ENCODE measurements at places on chromosomes 2 and 18. TPM values are rescaled to one million over a fixed set of nuclear protein-coding genes. Genes with fewer than 3 reads are reported as not detected.

GRCh38 chr2:16728351-16729136 lies 62.9 kb upstream of the CYRIA start:
- no peaks in the 10 kb centered on the region for H3K27me3 ChIP-seq
- no peaks in the 10 kb centered on the region for H3K36me3 ChIP-seq
- H3K4me3 ChIP-seq = no peak overlapping the region
- H3K27ac ChIP-seq = peak overlapping the region; percentile 64

Gene FOXI3
- total RNA-seq = not detected

Gene ADD2
- 0.85 TPM for total RNA-seq

DNA sequence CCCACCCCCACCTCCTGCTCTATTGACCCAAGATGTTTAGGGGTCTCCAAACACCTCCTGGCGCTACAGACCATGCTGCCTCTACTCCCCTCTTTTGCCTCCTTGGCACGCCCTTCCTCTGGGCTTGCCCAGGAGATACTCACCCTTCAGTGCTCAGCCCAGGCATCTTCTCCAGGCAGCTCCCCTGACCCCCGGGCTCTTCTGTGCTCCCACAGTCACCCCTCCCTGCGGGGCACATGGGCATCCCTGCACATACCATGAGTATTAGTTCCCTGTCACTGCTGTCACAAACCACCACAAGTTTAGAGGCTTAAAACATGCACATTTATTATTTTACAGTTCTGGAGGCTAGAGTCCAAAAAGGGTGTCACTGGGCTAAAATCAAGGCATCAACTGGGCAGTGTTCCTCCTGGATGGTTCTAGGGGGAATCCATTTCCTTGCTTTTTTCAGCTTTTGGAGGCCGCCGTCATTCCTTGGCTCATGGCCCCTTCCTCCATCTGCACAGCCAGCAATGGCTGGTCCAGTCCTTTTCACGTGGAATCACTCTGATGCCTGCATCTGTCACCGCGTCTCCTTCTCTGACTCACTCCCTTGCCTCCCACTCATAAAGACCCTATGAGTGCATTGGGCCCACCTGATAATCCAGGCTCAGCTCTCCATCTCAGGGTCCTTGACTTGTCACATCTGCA lies 230.4 kb upstream of the COPS8 start:
- peaks cover 18% of the 10 kb centered on the region for H3K4me1 ChIP-seq
- H3K27me3 ChIP-seq = no peaks in the 10 kb centered on the region
- no peak overlapping the region for H3K27ac ChIP-seq
- no peak for DNase-seq
- no peak overlapping the region for H3K4me3 ChIP-seq

- DNase-seq = no peak
- peak overlapping the region; percentile 24 for H3K27ac ChIP-seq
- no peaks in the 10 kb centered on the region for H3K27me3 ChIP-seq
- H3K36me3 ChIP-seq = no peaks in the 10 kb centered on the region
- peak overlapping the region; percentile 58 for H3K4me3 ChIP-seq
Observed at GRCh38 chr2:222290736-222291484, 7.9 kb downstream of the PAX3 start.

- H3K27ac ChIP-seq = peak overlapping the region; percentile 8
- no peaks in the 10 kb centered on the region for H3K27me3 ChIP-seq
- peak; percentile 83 for DNase-seq
- H3K36me3 ChIP-seq = no peaks in the 10 kb centered on the region
Observed at GRCh38 chr2:20525041-20526035, 78.5 kb downstream of the RHOB start.

DNA sequence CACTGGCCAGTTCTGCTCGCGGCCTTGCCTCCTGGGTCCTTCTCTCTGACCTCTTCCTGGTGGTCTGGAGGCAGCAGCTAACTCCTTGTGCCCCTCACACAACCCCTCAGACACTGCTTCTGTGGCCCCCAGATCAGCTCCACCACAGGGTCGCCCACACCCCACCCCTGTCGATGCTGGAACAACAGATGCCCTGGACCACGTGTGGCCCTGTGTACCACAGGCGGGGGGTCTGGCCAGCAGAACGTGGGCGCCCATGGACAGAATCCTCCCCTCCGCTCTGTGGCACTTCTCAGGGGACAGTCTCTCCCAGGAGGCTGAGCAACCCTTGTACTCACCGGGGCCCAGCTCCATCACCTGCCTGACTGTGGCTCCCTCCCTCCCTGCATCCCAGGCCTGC lies 245.6 kb downstream of the NDUFA10 start:
- H3K27ac ChIP-seq = no peak overlapping the region
- H3K36me3 ChIP-seq = no peaks in the 10 kb centered on the region
- no peak overlapping the region for H3K4me3 ChIP-seq
- peaks cover 21% of the 10 kb centered on the region for H3K27me3 ChIP-seq
- H3K4me1 ChIP-seq = no peaks in the 10 kb centered on the region

GRCh38 chr2:72104821-72105588 lies 42.7 kb downstream of the CYP26B1 start:
- H3K36me3 ChIP-seq = no peaks in the 10 kb centered on the region
- no peaks in the 10 kb centered on the region for H3K4me1 ChIP-seq
- no peaks in the 10 kb centered on the region for H3K27me3 ChIP-seq
- no peak for DNase-seq
- no peak overlapping the region for H3K4me3 ChIP-seq

DNA sequence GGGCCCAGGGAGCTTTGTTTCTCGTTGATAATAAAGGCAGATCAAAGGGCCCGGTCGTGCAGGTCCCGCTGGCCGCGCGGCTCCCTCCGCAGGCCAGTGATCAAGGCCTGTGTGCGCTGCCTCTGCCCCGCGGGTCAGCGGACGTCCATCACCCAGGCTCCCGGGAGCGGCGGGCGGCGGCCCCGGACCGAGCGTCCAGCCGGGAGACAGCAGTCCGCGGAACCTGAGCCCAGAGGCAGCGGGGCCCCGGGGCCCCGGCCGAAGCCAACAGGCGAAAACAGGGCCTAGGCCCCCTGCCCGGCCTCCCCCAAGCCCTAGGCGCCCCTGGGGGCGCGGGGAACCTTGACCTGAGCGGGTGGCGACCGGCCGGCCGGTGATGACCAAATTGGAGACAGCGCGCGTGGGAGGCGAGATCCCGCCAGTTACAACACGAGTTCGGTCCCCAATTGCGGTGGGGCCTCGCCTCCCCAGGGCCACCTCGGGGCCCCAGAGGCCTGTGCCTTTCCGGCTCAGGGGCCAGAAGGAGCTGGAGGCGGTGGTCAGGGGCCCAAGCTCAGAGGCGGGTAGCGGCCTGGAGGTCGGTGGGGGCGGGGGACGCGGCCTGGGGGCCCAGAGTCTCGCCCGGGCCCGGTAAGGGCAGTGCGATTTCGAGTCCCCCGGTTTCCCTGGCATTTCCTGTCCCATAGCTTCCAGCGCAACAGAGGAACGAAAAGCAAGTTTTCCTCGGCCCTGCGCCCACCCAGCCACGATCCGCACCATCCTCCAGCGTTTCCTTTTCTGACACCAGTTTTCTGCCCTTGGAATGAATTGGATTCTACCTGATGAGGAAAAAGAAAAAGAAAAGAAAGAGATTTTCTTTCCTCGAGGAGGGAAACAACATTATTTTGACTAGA lies 5.9 kb downstream of the SP9 start:
- no peaks in the 10 kb centered on the region for H3K27me3 ChIP-seq
- H3K36me3 ChIP-seq = no peaks in the 10 kb centered on the region
- H3K27ac ChIP-seq = no peak overlapping the region
- peak overlapping the region; percentile 36 for H3K4me3 ChIP-seq
- DNase-seq = peak; percentile 24
- peaks cover 25% of the 10 kb centered on the region for H3K4me1 ChIP-seq

Gene TOGARAM2
- 28.6 TPM for total RNA-seq

DNA sequence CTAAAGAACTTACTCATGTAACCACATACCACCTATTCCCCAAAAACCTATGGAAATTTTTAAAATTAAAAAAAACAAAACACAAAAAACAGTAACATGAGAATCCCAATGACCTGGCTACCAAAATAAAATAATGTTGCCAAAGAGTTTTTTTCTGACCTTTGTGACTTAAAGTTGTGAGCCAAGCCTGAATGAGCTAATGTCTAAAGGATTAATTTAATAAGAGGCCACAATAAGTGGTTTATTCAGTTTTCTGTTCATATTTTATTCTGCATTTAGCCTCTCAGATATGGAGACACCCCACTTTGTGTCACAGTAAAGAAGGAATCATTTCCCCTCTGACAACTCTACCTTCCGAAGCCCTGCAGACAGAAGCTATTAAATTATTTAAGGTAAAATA lies 42.6 kb upstream of the DYNC2LI1 start:
- H3K27ac ChIP-seq = no peak overlapping the region
- DNase-seq = no peak
- H3K27me3 ChIP-seq = no peaks in the 10 kb centered on the region
- no peaks in the 10 kb centered on the region for H3K36me3 ChIP-seq
- no peaks in the 10 kb centered on the region for H3K4me1 ChIP-seq

DNA sequence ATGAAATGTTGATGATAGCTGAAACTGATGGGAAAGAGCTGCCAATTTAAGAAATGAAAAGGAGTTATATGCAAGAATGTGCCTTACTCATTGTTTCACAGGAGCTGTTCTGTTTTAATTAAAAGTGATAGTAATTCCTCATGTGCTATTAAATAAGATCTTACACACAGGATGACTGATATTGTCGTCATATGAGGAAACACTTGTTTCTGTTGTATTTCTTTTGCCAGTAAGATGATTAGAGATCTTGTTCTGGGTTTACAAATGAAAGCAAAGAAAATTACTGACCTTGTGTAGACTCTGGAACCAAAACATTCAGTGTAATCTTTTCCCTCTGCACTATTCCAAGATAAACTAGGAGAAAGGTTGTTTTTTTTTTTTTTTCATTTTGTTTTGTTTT lies 123.6 kb downstream of the MAP3K20 start:
- H3K27me3 ChIP-seq = no peaks in the 10 kb centered on the region
- no peak overlapping the region for H3K4me3 ChIP-seq
- H3K27ac ChIP-seq = peak overlapping the region; percentile 86
- H3K4me1 ChIP-seq = peaks cover 52% of the 10 kb centered on the region
- peaks cover 68% of the 10 kb centered on the region for H3K36me3 ChIP-seq
- no peak for DNase-seq

Gene RAB11FIP5
- total RNA-seq = 22.9 TPM

Gene GPR45
- total RNA-seq = not detected

Gene TXNL1
- total RNA-seq = 118 TPM

GRCh38 chr2:124258140-124258880 lies 233.2 kb downstream of the CNTNAP5 start:
- no peak for DNase-seq
- H3K4me3 ChIP-seq = no peak overlapping the region
- no peaks in the 10 kb centered on the region for H3K36me3 ChIP-seq
- no peak overlapping the region for H3K27ac ChIP-seq
- no peaks in the 10 kb centered on the region for H3K27me3 ChIP-seq
- no peaks in the 10 kb centered on the region for H3K4me1 ChIP-seq

DNA sequence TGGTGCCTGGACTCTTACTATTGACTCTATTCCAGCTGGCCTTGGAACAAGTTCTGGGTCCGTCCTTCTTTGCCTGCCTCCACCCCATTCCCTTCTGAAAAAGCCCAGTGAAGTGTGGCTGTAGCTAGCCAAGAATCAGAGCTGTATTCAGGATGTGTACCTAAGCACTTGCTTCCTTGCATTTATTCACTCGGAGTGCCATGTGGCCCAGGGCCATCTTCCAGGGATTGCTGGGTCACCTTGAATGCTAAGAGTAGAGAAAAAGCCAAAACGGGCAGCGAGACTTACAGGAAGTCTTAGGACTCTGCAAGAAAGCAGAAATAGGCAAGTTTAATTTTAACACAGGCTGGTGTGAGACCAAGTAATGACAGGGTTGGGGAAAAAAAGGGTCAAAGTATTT lies 4.1 kb downstream of the ITGA6 start:
- H3K27me3 ChIP-seq = no peaks in the 10 kb centered on the region
- peaks cover 41% of the 10 kb centered on the region for H3K4me1 ChIP-seq
- H3K27ac ChIP-seq = peak overlapping the region; percentile 43
- H3K4me3 ChIP-seq = peak overlapping the region; percentile 94
- no peak for DNase-seq

- H3K36me3 ChIP-seq = no peaks in the 10 kb centered on the region
- no peak for DNase-seq
- H3K27ac ChIP-seq = no peak overlapping the region
- no peaks in the 10 kb centered on the region for H3K27me3 ChIP-seq
Observed at GRCh38 chr18:44668270-44668975, 12.3 kb upstream of the SETBP1 start.

GRCh38 chr2:235935773-235936172 lies 232.4 kb downstream of the GBX2 start:
- H3K36me3 ChIP-seq = no peaks in the 10 kb centered on the region
- DNase-seq = no peak
- H3K27ac ChIP-seq = no peak overlapping the region
- no peak overlapping the region for H3K4me3 ChIP-seq
- no peaks in the 10 kb centered on the region for H3K27me3 ChIP-seq
